ENCODE measurements at places on chromosomes 1 and 21.

GRCh38 chr1:12434174-12434573 is 183.8 kb downstream of the DHRS3 start:
- DNase-seq, result no peak

GRCh38 chr21:33546086-33546485 is 3.2 kb downstream of the SON start:
- no peak for DNase-seq

DNA sequence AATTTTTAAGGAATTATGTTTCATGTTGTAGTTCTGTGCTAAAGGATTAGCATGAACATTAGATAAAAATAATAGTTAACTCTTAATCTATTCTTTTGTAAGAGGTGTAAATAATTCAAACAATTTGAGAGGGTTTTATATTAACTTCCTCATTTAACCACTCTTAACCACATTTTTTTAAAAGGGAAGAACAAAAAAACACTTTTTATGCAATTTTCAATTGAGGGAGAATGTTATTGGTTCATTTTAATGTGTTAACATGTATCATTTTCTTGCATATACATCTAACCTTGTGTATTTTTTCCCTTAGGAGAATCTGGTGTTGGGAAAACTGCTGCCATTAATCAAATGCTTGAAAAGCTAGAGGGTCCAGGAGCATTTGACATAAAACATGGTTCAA is 169.0 kb downstream of the LBR start:
- DNase-seq, result no peak

DNA sequence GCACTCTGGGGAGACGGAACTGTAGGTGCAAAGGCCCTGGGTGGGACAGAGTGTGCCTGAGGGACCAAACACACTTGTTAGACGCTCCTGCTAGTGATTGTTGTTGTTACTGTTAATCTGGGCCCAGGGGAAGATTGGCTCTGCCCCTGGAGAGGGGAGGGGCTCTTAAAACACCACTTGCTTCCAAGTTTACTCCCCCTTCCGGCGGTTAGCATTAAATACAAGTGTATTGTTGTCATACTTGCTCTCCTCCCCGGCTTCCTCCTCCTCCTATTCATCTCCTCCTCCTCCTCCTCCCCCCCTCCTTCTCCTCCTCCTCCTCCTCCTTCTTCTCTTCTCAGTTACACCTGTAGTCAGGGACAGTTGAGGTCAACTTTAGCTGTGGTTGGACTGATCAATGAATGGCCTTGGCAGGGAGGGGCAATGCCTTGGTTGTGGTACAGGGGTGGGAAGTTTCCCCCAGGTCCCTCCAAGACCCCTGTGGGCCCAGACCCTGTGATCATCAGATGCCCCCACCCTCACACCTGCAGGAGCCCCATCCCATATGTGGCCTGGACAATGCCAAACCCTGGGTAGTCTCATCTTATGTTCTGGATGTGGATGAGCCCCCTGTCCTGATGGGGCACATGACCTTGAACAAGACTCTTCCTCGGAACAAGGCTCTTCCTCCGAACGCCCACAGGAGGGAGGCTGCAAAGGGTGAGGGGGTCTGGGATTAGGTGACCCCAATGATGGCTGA is 217.3 kb downstream of the PTPRU start:
- no peak for DNase-seq

- DNase-seq, result no peak
These were observed 14.3 kb downstream of the TSPAN2 start for GRCh38 chr1:115074839-115075534.

- no peak for DNase-seq
These were observed at the start of gene KLHDC9 for GRCh38 chr1:161098210-161099068. Gene KLHDC9, plus strand, starts transcription at chr1:161098361. Its CDS starts 175 bp downstream, at chr1:161098536.

DNA sequence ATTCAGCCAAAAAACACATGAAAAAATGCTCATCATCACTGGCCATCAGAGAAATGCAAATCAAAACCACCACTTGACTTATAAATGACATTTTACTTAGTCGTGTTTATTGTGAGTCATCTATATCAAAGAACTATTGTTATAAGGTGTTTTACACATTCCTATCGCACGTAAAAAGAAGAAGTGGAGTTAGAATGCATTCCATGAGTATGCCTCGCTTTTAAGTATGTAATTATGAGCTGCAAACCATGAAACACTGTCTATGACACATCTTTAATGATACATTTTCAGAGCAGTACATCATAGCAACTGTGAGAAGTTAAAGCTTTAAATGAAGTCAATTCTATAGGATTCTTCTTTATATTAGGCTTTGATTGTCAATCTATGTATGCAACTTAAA is 614.3 kb upstream of the ADAMTS5 start:
- no peak for DNase-seq

DNA sequence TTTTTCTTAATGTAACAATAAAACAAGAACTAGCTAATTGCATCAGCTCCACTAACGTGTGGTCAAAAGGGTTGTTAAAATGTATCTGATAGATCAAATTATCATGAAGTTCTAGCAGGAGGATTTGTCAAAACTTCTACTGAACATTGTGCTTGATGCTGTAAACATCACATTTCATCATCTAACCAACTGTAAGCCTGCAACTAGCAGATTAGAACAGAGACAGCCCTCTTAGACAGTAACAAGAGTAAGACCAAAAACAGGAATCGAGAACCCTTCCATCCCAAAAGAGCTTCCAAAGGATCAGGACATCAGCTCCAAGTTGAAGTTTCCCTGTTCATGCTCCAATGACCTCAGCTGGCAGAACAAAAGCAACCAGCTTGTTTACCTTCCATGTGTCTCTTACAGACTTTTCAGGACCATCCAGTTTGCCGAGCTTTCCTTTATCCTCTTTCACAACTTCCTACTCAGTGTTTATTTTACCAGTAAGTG is 44.6 kb downstream of the NIBAN1 start:
- no peak for DNase-seq

GRCh38 chr1:82560566-82560965 is 759.8 kb downstream of the ADGRL2 start:
- DNase-seq, result no peak

GRCh38 chr1:79259390-79260336 is 253.1 kb upstream of the ADGRL4 start:
- DNase-seq, result peak; percentile 25

DNA sequence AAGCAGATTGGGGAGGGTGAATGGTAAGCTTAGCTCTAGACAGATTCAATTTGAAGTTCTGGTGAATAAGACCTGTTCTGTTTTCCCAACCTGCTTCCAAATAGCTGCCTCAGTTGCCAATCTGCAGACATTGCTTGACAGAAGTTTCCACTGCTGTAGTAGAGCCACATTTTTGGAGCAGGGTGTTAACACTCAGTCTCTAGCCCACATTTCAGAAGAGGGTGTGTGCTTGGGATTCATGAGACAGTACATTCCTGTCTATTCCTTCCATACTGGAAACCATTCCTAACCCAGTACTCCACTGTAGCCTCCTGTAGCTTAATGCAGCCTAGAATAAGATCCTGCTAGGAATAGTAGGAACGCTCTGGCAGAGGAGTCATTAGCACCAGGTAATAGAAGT is 450.5 kb downstream of the NUF2 start:
- DNase-seq, result no peak

DNA sequence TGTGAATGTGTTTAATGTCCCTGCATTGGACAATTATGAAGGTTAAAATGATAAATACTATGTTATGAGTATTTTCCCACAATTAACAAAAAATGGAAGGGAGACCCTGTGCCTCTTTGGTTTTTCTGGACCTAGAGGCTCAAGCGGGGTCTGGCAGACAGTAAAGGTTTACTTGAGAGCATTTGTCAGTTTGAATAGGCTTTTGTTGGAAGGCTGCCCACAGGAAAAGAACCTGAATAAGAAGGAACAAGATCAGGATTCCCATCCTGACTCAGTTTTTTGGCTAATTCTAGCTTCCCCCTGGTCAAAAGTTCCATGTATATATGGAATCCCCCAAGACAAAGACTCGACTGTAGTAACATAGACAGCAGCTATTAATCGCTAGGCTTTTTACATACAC is 150.9 kb upstream of the JUN start:
- no peak for DNase-seq

DNA sequence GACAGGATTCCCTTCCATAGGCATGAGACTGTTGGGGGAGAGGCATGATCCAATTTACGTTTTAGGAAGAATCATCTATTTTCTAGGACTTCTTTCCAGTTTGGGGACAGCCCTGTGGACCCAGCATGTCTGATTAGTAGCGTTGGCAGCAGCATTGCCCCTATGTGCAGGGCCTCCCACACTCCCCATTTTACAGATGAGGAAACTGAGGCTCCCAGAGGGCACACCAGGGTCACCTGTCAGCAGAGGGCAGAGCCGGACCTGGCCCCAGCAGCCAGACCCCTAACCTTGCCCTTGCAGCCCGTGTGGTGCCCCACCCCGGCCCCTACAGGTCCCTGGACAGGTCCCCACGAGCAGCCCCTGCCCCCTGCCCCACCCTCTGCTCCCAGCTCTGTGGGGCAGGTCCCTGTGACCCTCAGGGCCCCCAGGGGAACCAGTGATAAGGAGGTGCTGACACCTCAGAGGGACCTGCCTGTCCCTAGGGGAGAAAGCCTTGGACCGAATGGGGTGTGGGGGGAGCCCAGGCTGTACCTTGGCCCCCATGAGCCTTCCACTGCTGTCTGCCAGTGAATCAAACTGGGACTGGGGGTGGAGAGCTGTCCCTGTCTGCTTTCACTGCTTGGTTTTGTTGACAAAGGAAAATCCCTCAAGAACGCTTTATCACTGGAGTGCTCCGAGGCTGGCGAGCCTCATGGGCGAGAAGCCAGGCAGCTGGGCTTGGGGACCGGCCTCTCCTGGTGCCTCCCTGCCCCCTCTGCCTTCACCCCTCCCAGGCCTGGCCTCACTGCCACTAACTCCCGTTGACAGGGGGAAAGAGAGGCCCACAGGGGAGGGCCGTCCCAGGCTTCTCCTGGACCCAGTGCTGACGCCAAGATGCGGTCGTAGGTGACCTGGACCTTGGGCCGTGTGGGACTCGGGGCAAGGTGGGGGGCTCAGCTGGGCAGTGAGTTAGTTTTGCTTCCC is 39.4 kb upstream of the CCDC27 start:
- DNase-seq, result no peak

DNA sequence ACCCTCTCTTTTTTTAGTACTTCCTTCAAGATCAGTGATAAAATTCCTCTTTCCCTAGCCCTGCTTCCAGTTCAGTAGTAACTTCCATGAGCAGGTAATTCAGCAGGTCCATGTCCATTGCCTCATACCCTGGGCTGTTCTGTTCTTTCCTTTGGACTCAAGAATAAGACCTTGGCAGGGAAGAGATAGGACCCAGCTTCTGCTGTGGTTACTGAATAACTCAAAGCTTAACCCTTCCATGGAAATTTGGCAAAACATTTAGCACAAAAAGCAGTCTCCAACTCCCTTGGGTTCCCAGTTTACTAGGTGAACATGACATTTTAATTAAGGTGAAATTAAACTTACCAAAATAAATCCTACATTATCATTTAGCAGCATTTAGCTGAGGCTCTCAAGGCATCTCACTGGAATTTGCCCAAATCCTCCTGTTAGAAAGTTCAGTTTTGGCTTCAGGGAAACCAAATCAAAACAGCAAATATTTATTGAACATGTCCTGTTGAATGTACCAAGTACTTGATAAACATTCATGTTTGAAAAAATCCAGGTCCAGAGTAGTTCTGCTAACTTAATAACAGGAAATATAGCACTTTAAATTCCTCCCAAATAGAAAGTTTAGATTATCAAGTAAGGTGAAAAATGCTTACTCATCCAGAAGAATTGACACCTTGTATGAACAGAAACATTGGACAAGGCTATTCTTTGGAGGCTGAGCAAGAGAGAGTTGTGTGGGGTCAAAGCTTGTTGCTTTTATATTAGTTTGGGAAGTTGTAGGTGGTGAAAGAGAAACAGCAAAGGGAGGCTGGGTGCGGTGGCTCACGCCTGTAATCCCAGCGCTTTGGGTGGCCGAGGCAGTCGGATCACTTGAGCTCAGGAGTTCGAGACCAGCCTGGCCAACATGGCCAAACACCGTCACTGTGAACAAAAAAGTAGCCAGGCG is 8.4 kb upstream of the SERPINC1 start:
- DNase-seq, result no peak

- DNase-seq, result no peak
These were observed 9.8 kb downstream of the LGR6 start for GRCh38 chr1:202203238-202204039.

- DNase-seq, result no peak
These were observed 50.4 kb upstream of the GPR37L1 start for GRCh38 chr1:202072211-202072765.

DNA sequence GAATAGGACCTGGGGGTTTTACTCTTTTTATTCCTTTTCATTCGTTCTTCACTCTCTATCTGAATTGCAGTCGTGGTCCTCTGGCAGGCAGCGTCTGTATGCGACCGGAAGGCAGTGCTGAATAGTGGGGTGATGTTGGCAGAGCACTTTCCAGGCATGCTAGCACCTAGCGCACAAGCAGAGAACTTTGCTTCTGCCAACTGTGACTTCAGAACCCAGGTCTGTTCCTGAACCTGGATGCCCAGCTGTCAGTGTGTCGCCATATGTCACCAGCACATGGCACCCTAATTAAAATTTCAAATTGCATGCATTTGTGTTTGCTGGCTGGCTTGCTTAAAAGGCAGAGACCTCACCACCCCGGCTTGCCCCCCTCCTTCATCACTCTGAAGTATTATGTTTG is 116.2 kb downstream of the NFIA start:
- DNase-seq, result no peak

DNA sequence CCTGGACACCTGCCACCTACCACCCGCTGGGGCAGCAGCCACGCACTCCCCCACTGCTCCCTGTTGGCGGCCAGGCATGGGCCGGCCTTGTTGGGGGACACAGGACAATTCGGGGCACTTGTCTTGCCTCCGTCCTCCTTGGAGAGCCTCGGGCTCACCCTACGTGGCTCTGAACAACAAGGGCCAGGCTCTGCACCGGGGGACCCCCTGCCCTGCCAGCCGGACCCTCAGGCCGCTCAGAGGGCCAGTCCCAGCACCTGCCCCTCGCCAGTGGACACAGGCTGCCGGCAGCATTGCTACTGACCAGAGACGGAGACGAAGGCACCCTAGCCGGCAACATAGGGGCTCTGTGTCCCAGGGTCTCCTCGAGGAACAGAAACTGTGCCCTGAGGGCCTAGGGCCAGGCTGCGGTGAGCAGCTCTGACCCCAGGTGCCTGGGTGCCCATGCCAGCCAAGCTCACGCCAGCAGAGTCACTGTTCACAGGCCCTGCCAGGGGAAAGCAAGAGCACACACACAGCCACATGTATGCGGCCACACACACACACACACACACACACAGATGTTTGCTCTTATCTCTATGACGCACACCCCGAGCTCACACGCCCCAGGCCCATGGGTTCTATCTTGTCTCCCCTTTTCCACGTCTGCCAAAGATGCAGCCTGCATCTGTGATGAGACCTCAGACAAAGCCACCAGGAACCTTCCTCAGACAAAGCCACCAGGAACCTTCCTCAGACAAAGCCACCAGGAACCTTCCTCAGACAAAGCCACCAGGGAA is 45.9 kb downstream of the MORN1 start:
- DNase-seq, result no peak

GRCh38 chr1:101344745-101345144 is 107.9 kb downstream of the S1PR1 start:
- DNase-seq, result no peak

- no peak for DNase-seq
These were observed 88.7 kb downstream of the PLPP3 start for GRCh38 chr1:56490619-56491018.
